NCI-H2107 (cell line): ENCODE measurements at places on chromosomes 7 and 10.

- no peak for DNase-seq
These were observed 217.1 kb downstream of the TMEM178B start for GRCh38 chr7:141290973-141291372.

- DNase-seq, result no peak
These were observed 1090.8 kb downstream of the TYW1 start for GRCh38 chr7:68087401-68087800.

DNA sequence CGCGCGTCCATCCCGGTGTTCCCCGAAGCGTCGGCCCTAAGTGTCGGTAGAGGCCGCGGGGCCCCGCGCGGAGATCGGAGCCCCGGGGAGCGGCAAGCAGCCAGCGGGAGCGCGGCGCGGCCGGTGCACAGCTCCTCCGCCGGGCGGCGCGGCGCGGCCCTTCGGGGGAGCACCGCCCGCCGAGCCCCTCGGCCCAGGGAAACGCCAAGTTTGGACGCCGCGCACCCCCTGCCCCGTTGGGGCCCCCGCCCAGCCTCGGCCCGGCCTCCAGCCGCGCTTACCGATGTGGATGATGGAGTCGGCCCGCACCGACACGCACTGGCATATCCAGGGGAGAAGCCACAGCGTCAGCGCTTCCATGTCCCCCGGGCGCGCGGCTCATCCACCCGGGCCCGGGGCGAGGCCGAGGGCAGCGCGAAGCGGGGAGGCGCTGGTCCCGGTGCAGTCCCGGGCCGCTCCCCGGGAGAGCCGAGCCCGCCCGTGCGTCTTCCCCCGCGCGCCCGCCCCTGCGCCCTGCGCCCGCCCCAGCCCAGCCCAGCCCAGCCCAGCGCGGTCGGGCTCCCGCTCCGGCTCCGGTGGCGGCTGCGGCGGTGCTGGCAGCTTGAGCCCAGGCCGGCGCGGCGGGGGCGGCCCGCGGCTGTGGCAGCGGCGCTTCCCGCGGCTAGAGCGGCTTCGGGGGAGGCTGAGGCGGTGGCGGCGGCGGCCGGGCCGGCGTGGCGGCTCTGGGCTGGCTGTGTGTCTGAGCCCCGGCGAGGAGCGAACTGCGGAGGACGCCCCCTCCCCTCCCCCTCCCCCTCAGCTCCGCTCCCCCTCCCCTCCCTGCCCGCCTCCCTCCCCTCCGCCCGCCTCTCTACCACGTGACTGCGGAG, at the start of gene GRID1:
Gene GRID1, minus strand, starts transcription at position 763 of the 869 bp plus-strand sequence.
- DNase-seq, result no peak

DNA sequence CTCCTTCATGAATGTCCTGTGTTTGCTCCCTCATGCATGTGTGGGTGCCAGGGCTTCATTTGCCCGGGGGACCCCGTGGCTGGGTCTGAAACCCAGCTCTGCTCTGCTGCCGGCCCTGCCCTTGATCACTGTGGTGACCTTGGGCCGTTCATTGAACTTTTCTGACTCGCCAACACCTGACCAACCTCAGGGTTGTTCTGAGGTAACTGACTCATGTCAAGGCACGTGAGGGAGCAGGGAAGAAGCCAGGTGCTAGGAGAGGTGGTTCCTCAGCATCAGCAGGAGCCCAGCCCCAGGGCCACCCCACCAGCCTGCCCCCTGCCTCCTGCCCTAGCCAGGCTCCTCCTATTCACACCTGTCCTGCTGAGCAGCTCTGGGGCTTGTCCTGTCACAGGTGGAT, 47.9 kb downstream of the TBATA start:
- DNase-seq, result no peak

GRCh38 chr7:18555120-18555519, 59.6 kb downstream of the HDAC9 start:
- no peak for DNase-seq

- DNase-seq, result no peak
These were observed 23.0 kb upstream of the RET start for GRCh38 chr10:43053825-43054224.

DNA sequence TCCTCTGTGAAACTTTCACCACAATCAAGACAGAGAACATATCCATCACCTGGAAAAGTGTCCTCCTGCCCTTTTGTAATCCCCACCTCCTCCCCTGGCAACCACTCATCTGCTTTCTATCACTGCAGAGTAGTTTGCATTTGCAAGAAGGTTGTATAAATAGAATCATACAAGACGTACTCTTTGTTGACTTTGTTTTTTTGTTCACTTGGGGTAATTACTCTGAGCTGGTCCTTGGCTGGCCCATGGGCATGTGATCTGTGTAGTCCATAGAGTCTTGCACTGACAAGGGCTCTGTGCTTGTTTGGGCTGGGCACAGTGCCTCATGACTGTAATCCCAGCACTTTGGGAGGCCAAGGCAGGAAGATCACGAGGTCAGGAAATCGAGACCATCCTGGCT, 7.8 kb upstream of the HACD1 start:
- no peak for DNase-seq

GRCh38 chr7:116165717-116166116, 44.6 kb upstream of the TES start:
- no peak for DNase-seq

- DNase-seq, result no peak
These were observed 767.7 kb downstream of the TYW1 start for GRCh38 chr7:67764289-67764688.

- DNase-seq, result no peak
These were observed 120.5 kb downstream of the GALNT11 start for GRCh38 chr7:152145853-152146466.

GRCh38 chr7:146937836-146938235, 821.2 kb downstream of the CNTNAP2 start:
- no peak for DNase-seq

GRCh38 chr7:87574630-87575029, 26.1 kb downstream of the ABCB1 start:
- DNase-seq, result no peak

GRCh38 chr10:7085913-7086589, 324.8 kb downstream of the SFMBT2 start:
- no peak for DNase-seq

DNA sequence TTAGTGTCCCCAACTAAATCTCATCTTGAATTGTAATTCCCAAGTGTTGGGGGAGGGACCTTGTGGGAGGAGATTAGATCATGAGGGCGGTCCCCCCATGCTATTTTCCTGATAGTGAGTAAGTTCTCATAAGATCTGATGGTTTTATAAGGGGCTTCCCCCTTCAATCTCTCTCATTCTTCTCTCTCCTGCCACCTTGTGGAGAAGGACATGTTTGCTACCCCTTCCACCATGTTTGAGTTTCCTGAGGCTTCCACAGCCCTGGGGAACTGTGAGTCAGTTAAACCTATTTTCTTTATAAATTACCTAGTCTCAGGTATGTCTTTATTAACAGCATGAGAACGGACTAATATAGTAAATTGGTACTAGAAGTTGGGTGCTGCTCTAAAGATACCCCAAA, 365.6 kb downstream of the ANKRD7 start:
- no peak for DNase-seq

DNA sequence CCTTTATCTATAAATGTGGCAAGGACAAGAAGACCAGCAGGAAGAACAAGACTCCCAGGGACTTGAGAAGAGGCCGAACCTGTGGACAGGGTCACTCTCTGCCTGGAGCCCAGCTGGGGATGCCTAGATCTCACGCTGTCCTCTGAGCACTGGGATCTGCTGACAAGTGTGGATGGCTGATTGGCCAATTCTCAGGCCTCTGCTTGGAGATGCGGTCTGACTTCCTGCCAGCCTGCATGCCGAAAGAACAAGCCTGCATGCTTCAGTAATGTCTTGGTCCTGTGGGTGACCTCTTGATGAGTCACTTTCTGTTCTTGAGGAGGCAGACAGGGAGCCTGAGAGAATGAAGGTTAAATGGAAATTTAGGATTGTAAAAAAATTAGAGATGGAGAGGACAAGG, 84.7 kb downstream of the TMEM178B start:
- DNase-seq, result no peak

DNA sequence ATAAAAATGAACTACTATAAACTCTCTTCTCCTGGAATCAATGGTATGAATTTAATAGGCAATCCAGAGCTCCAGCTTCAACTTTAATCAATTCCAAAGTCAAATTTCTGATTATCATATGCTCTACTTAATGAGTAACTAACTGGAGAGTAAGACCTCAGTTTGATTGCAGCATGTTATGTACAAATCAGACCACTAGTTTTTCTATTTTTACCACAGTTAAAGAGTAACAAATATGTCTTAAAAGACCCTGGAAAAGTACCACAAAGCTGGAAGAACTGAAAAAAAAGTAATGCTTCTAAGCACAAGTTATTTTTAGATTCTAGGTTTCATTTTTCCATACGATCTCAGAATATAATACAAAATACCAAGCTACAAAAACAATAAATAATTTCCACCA, 56.0 kb upstream of the TNKS2 start:
- no peak for DNase-seq

- no peak for DNase-seq
These were observed 21.3 kb upstream of the EVX1 start for GRCh38 chr7:27221201-27221797.

DNA sequence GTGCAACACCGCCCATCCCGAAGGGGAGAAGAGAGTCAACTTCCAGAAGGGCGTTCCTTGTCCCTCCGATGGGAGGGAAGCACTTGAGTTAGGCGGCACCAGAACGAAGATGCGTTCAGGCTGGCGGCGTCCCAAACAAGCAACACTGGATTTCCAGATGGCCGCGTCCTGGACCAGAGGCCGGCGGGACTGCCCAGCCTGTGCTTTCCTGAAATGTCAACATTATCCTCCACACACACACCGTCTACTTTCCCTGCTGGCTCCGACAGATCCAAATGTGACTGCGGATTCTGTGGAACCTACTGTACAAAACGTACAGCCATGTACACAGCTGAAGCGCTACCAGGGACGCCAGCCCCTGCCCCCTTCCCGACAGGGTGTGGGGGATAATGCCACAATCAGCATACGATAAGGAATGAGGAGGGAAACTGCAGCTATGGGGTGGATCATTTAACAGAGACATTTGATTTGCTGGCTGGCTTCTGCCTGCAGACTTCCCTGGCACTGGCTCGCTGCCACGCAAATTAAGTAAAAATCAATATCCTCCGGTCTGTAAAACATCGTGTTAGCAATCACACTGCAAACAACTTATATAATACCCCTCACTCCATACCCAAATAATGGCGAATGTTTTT, 82.1 kb downstream of the ZRANB1 start:
- peak; percentile 62 for DNase-seq

DNA sequence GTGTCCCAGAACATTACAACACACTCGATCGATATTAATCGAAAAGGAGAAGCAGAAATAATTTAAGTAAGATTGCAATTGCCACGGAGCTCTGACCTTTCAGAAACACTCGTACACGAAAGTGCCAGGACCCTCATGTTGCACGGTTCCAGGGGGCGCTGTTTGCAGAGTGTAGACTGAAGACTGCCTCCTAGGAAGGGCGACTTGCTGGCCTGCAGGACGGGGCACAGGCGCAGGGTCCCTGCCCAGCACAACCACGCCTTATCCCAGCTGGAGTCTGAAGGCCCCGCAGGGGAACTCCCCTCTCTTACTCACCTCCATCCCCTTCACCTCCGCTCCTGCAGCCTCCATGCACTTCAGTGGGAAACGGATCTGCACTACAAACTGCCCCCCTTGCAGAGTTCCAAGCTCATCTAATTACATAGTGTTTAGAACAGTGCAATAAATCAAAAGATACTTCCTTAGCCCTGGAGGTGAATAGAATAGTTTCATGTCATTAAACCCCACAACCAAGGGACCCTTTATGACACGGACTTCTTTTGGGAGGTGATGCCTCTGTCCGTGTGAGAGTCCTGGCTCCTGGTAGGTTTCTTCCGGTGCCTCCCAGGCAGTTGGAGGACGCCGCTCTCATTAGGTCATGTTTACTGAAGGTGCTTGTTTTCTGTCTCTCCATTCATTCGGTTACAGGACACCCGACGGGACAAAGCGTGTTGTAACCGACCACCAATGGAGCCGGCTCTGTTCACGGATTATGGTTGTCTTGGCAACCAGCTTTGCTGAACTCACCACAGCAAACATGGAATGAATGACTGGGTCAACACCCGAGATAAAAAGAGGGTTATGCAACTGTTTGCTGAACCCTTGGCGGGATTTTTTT, 262.2 kb downstream of the BAMBI start:
- DNase-seq, result peak; percentile 50

DNA sequence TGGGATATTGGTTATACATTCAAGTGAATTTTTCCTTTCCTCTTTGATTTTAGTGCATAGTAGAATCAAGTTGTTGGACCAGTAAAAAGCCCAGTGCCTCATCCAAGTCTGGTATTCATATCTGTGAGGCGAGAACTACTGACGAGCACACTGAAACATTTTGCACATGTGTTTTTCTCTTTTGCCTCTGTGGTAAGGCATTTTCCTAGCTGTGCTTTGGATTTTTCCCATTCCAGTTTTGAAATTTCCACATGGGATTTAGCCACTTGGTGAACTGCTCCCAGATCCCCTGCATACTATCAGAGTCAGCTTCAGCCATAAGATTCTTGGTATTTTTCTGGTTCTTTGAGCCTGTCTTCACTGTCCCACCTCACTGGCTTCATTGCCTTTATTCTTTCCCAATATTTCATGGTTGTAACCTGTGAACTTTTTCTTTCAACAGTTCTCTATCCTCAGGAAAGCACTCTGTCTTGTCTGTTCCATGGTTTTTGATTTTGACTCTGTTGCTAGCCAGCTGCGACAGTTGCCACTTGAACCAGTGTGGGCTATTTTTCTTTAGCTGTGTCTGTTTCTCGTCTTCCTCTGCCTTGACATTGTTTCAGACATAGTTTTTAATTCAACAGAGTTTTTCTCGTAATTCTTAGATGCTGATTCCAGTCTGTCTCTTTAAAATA, 239.0 kb downstream of the REEP3 start:
- DNase-seq, result no peak

- DNase-seq, result no peak
These were observed 318.0 kb downstream of the PAXIP1 start for GRCh38 chr7:154684666-154685563.

- DNase-seq, result no peak
These were observed 2.1 kb downstream of the CNNM1 start for GRCh38 chr10:99331207-99331803.

GRCh38 chr7:98230746-98231471, 19.7 kb downstream of the BHLHA15 start:
- DNase-seq, result no peak

GRCh38 chr10:132309879-132310591, 2.3 kb upstream of the STK32C start:
- DNase-seq, result no peak

GRCh38 chr7:26398427-26398755, 106.7 kb downstream of the SNX10 start:
- peak; percentile 45 for DNase-seq
